SK-N-MC (cell line): ENCODE measurements at places on chromosomes 11 and 22.

GRCh38 chr11:12430954-12431595 is 53.7 kb downstream of the PARVA start:
- DNase-seq, result no peak

DNA sequence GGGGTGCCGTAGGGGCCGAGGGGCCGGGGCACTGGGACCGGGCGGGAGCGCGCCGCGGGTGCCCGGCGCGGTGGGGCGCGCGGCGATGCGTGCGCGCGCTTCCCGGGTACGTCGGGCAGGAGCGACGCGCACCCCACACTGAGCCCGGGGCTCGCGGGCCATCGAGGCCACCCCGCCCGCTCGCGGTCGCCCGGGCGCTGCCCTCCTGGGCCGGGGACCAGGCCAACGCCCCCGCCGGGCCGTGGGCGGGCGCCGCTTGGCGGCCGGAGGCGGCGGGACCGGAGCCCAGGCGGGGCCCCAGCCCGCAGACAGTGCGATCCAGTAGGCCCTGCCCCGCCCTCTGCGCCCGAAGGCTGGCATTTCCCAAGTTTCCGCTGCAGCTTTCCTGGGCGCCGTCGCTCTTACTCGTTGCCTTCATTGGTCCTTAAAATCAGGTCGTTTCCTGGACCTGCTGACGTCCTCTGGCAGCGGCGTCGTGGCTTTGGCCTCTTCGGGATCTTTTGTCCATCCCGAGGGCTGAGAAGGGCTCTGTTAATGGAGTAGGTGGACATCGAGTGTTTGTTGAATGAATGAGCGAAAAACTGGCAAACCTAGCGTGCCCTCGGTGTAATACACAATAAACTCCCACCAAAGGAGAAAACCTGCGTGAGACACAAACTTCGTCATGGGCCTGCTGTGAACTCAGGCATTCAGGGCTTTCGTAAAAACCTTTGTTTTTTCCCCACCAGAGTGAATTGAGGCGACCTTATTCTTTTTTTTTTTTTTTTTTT is 638 bp downstream of the PARVA start:
- DNase-seq, result peak; percentile 28

GRCh38 chr11:820655-821511 is 2.2 kb downstream of the PNPLA2 start:
- no peak for DNase-seq

GRCh38 chr11:4184163-4184916 is 89.7 kb downstream of the RRM1 start:
- DNase-seq, result no peak

GRCh38 chr11:10749476-10749875 is 1.6 kb upstream of the CTR9 start:
- no peak for DNase-seq

DNA sequence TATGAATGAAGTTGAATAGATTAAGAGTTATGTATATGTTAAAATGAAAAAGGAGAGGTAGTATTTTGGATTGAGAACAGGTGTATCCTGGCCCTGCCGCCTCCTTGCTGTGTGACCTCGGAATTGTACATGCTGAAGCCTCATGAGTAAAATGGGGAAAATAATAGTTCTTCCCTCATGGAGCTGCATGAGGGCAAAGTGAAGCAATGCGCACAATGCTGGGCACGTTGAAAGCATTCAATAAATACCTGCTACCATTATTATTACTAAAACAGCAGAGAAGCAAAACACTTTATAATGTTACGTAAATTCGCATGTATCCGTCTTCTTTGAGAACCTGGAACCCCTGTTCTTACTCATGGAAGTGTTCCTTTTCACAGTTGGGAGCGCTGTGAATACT is 5.7 kb downstream of the AMOTL1 start:
- DNase-seq, result no peak

- no peak for DNase-seq
These were observed 619 bp downstream of the MSANTD2 start for GRCh38 chr11:124799348-124800225.

DNA sequence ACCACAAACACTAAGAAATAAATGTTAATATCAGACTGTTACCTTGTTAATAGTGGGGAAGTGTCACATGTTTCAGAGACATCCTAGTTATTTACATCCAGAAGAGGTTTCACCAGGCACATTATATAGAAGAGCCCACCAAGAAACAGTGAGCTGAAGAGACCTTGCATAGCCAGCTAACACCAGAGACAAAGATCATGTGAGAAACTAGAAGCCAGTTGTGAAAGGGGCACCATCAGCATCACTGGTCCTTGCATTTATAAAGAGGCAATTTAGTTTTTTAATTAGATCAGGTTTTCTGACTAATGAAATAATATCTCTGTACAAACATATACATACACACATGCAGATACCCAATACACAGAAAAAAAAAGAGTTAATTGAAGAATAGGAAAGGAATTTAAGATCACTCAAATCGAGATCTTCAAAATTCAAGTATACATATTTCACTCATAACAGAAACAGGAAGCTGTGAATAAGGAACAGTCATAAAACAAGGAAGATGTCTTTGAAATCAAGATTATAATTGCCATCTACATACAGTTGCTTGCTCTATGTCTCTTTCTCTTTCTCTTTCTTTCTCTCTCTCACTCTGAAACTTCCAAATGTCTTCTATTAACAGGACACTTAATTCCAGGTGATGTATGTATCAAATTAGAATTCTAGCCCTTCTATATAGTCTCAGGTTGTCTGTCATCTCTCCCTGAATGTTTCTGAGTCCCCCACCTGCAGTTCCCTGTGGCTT is 348.7 kb downstream of the ETS1 start:
- no peak for DNase-seq

DNA sequence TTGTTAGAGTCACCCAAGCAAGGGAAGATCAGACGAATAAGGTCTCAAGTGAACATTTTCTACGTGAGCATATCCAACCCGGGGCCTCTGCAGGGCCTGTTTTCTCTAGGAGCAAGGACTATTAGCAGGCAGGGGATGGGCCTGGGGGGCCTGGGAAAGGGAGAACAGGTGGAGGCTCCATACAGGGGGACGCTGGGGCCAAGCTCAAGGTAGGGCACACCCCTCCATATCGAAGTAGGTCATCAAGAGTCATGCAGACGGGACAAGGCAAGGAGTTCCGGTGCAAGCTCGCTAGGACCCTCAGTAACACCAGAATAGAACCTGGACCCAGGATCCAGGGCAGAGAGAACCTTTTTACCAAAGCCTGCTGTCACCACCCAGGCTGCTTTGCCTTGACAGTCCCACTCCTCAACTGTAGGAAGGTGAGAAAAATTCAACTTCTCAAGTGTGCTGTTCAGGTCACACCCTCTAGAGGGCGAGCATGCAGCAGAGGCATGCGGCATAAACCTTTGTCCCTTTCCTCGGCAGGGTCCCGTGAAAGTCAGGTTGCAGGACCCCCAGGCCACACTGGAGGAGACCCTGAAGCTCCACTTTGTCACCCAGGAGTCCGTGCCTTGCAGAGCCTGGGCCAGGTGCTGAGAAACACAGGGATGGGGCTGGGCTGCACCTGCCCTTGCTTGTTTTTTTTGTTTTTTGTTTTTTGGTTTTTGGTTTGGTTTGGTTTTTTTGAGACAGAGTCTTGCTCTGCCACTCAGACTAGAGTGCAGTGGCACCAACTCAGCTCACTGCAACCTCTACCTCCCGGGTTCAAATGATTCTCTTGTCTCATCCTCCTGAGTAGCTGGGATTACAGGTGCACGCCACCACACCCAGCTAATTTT is 8.6 kb upstream of the APOBEC3B start:
- DNase-seq, result no peak

- no peak for DNase-seq
These were observed 77.5 kb downstream of the BLID start for GRCh38 chr11:122038543-122038942.

GRCh38 chr22:29311464-29312217 is 3.9 kb downstream of the RASL10A start:
- no peak for DNase-seq

- DNase-seq, result no peak
These were observed 90.2 kb downstream of the SEZ6L start for GRCh38 chr22:26259510-26259909.

GRCh38 chr11:92211576-92212167 is 12.9 kb upstream of the FAT3 start:
- DNase-seq, result no peak

- DNase-seq, result no peak
These were observed 3.9 kb downstream of the MYEOV start for GRCh38 chr11:69297787-69298266.

GRCh38 chr11:29005401-29005980 is 897.3 kb downstream of the METTL15 start:
- no peak for DNase-seq

DNA sequence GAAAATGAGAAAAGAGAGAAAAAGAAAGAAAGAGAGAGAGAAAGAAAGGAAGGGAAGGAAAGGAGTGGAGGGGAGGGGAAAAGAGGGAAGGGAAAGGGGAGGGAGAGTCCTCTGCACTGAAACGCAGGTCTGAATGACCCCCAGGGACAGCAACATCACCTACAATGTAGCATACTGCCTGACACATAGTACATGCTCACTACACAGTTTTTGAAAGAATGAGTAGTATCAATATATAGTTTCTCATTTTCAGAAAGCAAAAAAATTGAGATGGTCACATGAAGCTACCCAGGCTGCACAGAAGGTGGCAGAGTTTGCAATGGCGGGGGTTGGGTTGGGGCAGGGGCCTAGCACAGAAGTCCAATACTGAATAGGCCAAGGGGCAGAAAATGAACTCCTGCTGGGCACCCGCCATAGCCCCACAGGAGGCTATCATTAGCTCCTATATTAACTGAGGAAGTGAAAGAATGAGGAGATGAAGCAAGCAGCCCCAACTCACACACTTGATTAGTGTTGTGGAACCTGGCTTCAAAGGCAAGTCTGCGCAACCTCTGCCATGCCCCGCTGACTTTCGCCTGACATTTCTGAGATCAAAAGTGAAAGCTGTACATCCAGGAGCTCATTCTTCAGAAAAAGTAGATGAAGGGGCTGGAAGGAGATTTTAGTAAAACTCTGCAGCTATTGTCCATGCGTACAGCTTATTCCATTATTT is 241.2 kb upstream of the SYN3 start:
- no peak for DNase-seq

DNA sequence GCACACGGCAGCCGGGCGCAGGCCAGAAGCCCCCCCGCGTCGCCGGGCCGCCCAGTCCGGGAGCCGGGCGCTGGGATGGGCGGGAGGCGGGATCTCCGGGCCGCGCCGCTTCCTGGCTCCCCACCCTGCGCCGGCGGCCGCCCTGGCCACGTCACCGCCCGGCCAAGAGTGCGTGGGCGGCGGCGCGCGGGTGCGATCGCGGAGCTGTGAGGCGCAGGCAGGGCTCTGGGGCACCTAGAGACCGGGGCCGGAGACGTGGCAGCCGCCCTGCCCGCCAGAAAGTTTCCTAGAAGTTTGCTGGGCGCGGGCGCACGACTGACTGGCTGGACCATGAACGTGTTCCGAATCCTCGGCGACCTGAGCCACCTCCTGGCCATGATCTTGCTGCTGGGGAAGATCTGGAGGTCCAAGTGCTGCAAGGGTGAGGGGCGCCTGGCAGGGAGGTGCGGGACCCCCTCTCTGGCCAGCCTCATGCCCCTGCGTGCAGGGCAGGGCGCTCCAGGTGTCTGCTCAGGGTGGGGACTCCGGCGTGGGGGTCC is at the start of gene KDELR3:
Gene KDELR3 (plus strand): TSS at position 193 of the 539 bp plus-strand sequence. CDS start 138 bp downstream, at position 331.
- no peak for DNase-seq

- DNase-seq, result no peak
These were observed 13.1 kb downstream of the HINFP start for GRCh38 chr11:119134389-119134978.

GRCh38 chr11:125263268-125263790 is 98.8 kb downstream of the PKNOX2 start:
- no peak for DNase-seq

GRCh38 chr11:58675334-58676155 is 53.1 kb downstream of the CNTF start:
- DNase-seq, result peak; percentile 22

DNA sequence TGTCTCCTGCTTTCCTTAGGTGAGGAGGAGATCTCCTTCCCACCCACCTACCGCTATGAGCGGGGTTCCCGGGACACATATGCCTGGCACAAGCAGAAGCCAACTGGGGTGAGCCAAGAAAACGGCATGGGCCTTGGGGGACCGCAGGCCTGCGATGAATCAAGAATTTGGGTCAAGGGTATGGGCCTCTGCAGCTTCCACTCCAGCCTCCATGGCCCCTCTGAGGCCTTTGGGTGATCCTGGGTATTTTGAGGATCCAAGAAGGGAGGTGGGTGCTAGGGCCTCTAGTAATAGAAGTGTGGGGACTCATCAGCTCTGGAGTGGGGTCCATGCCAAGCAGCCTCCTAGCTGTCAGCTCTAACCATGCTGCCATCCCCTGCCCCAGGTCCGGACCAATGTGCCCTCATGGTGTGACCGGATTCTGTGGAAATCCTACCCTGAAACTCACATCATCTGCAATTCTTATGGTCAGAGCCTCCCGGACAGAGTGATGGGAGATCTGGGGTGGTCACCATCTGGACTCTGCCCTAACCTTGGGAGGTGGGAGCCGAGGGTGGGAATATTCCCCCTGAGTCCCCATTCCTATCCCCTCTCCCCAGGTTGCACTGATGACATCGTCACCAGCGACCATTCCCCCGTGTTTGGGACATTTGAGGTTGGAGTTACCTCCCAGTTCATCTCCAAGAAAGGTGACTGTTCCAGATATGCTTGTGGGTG is 8.6 kb downstream of the INPPL1 start:
- no peak for DNase-seq

- no peak for DNase-seq
These were observed 43.2 kb upstream of the FADD start for GRCh38 chr11:70159627-70160570.

DNA sequence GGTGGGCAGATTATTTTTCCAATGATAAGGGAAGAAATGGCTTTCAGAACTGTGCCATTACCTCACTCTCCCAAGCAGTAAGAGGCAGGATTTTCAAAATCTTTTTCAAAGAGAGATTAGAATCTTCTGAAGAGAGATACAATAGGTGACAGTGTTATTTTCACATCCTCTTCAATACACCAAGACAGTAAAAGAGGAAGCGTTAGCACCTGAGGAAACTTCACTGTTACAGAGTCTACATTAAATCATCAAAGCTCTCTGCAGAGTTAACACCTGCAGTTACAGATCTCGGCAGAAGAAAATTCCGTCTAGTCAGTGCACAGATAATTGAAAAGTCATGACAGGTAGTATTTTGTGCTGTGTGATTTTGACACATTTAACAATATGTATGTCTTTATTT is 144.9 kb downstream of the PGR start:
- no peak for DNase-seq

DNA sequence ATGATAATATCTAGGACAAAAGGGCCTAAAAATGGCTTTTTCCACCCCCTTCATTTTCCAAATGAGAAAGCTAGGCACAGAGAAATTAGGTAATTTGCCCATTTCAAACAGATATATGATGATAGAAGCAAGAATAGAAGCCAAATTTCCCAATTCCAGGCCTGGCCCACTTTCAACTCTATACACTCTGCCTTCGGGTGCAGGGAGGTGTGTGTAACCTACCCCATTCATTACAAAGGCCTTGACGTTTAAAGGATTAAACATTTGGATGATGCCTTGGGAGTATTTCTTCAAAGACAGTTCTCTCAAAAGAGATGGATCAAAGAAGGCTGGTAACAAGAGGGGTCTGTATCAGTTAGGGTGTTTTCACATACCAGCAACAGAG is 134.1 kb downstream of the CCDC34 start:
- no peak for DNase-seq

- no peak for DNase-seq
These were observed 12.6 kb upstream of the MAPK8IP1 start for GRCh38 chr11:45872651-45873356.
